Colonic mucosa (tissue), 4 donors: ENCODE measurements at places on chromosomes 11 and 22. TPM values are rescaled to one million over a fixed set of nuclear protein-coding genes. Genes with fewer than 3 reads are reported as not detected.

DNA sequence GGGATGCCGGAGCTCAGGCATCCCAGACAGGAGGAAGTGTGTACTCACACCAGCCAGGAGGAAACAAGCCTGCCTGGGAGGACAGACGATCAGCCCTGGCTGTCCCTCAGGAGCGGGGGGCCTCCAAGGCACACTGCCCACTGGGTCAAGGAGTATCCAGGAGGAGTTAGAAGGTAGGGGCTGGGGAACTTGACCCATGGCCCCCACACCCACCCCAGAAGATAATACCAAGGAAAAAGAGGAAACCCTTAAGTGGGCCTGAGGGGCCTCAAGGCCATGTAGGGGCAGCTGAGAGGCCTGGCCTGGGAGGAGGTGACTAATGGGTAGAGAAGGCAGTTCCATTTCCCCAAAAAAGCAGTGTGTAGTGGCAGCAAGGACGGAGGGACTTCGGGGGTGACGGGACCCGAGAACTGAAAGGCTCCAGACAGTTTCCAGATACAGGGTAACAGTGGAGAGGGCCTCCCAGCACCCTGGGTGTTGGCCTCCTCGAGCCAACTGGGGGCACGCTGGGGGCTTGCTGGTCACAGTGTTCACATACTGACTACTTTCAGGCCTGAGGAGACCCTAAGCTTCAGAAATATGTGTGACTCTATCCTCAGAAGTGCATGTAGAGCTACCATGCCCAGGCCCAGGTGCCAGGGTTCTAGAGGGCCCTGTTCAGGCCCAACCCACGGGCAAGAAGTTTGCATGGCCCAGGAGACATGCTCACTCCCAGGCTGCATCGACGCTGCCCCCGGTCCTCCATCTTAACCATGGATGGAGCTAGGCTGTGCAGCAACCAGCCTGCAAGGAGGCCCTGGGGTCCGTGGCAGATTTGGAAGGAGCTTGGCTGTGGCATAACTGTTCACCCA is 75.7 kb upstream of the PITPNB start:
- DNase-seq = no peak

- DNase-seq = peak; percentile 63
Measured at GRCh38 chr11:102940714-102941588, 14.6 kb downstream of the MMP13 start.

- no peak for DNase-seq
Measured at GRCh38 chr11:123253911-123254310, 58.9 kb upstream of the CLMP start.

GRCh38 chr11:112307616-112308015 is 47.0 kb upstream of the PLET1 start:
- no peak for DNase-seq

DNA sequence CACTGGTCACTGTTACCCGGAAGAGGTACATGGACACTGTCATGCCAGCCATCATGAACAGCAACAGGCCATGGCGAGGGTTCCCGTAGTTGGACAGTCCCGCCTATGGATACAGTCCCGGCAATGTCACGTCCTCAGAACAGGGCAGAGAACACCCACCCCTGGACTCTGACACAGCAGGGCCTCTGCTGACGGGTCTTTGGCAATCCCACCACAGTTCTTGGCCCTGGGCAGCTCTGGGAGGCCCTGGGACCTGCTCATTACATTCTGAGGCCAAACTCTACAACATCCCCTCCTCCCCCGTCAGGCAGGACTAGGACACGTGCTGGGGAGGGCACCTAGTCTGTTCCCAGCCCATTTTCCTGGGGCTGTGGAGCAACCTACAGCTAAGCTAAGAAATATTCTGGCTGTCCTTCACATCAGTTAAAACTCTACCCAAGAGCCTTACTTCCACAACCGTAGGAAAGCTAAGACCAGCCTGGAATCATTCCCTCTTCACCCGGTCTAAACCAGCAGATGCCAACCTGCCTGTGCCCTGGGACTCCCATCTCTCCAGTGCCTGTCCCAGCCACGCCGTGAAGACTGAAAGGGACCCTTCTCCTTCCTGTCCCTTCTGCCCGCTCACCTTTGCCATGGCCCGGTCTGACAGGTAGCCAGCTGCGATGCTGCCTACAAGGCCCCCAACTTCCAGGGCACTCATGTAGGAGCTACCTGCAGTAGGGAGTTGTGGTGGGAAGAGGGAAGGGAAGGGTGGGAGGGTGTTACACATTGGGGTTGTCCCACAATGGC is 4.5 kb downstream of the SLC37A4 start:
- no peak for DNase-seq

DNA sequence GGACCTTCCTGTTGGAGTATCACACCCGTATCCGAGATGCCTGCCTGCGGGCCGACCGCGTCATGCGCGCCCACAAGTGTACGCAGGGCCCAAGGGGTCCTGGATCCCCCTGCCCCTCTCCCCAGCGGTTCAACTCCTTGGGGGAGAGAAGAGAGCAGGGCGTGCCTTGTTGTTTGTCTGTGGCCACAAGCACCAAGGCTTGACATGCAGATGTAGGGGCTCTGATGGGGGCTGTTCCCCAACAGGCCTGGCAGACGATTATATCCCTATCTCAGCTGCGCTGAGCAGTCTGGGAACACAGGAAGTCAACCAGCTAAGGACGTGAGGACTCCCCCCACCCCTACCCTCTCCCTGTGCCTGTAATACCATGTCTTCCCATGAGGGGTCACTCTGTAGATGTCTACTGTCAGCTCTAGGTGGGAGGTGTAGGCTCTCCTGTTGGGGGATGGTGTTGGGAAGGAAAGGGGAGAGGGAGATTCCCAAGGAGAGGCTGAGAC is 6.8 kb downstream of the CFL1 start:
- peak; percentile 55 for DNase-seq

DNA sequence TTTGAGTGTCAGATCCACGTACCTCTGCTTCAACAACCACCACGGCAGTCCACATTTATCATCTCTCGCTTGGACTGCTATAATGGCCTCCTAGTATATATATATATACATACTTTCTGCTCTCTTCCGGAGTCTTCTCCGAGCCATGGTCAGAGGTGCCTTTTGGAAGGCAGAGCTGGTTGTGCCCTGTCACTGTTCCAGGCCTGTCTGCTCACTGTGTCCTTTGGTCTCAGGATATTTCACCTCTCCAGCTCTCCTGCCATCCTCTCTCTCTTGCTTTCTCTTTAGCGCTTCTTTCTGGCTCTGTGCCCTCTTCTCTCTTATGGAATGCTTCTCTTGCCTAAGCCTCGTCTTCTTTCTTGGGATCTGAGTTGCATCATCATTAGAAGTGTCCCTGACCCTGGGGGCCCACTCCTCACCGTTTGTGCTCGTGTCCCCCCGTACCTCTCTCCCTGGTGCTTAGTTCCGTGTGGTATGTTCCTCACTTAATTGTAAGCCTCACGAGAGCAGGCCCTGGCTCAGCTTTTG is 86.1 kb upstream of the RASSF10 start:
- no peak for DNase-seq

DNA sequence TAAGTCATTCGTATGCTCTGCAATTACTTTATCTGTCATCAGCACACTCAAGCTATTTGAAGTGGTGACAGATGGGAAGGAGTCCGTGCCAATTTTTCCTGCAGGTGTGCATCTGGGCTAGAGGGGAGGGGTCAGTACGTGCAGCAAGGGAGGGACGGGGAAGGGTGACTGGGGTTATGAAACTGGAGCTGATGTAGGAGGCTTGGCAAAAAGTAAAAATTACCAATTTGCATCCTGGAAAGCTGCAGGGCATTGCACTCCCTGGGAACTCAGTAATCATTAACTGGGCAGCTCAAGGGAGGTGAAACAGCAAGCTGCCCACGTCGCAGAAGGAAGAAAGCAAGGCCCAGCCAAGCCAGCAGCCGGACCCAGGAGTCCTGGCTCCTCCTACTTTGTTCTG is 87.1 kb upstream of the TMEM45B start:
- no peak for DNase-seq

DNA sequence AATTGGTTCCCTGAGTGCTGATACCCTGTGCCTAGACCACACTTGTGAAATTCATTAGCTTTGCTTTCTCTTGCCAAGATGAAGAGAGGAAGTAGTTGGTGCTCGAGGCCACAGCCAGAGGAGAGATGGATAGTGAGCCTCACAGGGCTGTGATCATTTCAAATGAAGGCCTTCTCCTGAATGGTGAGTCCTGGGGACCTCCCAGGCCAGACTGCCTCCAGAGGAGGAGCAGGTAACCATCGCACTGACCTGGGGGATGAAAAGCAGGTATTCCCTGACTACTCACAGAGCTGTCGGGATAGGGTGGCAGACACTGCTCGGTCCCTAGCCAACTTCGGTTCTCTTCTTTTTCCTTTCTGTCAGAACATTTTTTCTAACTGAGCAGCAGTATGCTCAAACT is 4.8 kb upstream of the FXYD6 start:
- no peak for DNase-seq

DNA sequence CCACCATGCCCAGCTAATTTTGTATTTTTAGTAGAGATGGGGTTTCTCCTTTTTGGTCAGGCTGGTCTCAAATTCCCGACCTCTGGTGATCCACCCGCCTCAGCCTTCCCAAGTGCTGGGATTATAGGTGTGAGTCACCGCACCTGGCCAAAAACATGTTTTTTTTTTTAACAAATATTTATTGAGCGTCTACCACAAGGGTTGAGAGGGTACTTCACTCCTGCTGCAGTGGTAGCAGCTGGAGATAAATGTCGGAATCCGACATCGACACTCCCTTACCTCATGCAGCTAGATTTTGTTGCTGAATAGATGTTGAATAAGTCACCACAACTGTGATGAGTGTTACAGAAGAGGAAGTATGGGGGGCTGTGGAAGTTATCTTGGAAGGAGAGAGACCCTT is 971 bp downstream of the DNAJB13 start:
- no peak for DNase-seq

DNA sequence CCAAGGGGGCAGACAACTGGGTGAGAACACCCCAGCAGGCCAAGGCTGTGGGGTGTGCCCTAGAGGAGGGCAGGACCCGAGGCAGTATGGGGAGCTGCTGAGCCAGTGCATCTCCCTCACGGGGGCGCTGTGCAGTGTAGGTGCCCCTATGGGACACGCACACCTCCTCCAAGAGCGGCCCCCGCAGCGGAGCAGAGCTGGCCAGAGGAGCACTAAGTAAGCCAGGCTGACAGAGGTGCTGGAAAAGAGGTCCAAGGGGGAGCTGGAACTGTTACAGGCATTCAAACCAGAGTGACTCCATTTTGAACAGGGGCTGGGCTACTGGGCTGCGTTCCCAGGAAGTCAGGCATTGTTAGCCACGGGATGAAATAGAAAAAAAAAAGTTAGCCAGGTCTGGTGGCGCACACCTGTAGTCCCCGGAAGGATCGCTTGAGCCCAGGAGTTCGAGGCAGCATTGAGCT is 41.8 kb downstream of the TST start:
- peak; percentile 77 for DNase-seq

- no peak for DNase-seq
Measured at GRCh38 chr22:32164075-32164860, 5.2 kb upstream of the C22orf42 start.

DNA sequence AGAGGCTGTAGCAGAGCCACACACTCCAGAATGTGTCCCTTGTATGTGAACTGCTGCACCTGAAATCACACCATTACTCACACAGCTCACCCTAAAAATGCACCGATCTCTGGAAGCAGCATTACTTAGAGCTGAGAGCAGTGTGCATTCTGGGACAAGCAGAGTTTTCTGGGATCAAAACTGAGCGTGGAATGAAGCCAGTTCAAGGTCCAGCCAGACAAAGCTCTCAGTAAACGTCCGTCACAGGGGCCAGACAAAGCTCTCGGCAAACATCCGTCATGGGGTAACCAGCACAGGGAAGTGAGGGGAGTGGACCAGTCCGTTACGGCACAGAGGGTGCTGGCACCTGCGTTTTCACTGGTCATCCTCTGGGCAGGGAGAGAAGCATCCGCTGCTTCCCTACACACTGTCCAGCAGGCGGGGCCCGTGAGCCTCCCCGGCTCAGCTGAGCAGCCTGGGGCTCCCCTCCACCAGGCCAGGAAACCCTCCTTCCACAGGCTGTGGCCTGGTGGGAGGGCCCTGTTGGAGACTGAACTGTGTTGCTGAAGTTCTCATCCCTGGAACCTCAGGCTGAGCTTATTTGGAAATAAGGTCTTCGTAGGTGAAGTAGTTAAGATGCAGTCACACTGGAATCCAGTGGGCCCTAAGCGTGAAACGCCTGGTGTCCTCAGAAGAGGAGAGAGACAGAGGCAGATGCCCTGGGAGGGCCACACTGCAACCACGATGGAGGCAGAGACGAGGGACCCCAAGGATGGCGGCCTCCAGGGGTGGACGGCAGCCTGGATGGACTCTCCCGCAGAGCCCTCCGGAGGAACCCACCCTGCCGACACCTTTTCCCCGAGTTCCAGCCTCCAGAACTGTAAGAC is 883.9 kb downstream of the BRD1 start:
- peak; percentile 20 for DNase-seq

DNA sequence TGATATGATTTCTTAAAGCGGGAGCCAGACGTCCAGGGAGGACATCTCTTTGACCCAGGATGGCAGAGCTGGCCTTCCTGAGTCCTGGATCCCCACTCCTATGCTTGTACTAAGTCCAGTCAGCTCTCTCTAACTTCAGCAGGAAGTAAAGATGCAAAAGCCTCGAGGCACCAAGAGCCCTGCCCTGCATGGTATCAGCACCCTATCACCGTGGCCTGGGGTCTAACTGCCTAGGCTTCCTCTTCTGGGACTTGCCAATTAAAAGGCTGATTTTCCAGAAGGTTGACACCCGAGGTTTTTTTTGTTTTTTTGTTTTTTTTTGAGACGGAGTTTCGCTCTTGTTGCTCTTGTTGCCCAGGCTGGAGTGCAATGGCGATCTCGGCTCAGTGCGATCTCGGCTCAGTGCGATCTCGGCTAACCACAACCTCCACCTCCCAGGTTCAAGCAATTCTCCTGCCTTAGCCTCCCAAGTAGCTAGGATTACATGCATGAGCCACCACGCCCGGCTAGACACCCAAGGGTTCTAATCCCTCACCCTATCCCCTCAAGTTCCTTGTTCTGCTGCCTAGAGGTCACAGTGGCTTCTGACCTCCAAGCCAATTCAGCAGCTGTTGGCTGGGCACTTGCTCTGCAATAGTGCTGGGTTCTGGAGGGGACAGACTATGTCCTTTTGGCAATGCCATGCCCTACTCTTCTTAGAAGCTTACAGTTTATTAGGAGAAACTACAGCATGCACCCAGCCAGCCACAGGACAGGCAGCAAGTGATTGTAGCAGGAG is 50.6 kb upstream of the FTH1 start:
- DNase-seq = no peak

GRCh38 chr11:75369560-75370255 is 18.2 kb upstream of the ARRB1 start:
- DNase-seq = no peak

OR51E2 gene
- total RNA-seq = 0.74 TPM

ARHGEF12 gene
- 66.7 TPM for total RNA-seq

FLRT1 gene
- total RNA-seq = 0.96 TPM

APOA5 gene
- 0.20 TPM for total RNA-seq

HPX gene
- 1.8 TPM for total RNA-seq

PARVG gene
- total RNA-seq = 2.4 TPM

GVQW3 gene
- total RNA-seq = 2.8 TPM

SLC16A8 gene
- total RNA-seq = 0.27 TPM

BAIAP2L2 gene
- 76.6 TPM for total RNA-seq

OR2AT4 gene
- total RNA-seq = not detected
